MM.1S (cell line): ENCODE measurements at places on chromosomes 1 and 21.
A peak's percentile ranks its signal among the peaks of the same experiment; 100 is the strongest.

DNA sequence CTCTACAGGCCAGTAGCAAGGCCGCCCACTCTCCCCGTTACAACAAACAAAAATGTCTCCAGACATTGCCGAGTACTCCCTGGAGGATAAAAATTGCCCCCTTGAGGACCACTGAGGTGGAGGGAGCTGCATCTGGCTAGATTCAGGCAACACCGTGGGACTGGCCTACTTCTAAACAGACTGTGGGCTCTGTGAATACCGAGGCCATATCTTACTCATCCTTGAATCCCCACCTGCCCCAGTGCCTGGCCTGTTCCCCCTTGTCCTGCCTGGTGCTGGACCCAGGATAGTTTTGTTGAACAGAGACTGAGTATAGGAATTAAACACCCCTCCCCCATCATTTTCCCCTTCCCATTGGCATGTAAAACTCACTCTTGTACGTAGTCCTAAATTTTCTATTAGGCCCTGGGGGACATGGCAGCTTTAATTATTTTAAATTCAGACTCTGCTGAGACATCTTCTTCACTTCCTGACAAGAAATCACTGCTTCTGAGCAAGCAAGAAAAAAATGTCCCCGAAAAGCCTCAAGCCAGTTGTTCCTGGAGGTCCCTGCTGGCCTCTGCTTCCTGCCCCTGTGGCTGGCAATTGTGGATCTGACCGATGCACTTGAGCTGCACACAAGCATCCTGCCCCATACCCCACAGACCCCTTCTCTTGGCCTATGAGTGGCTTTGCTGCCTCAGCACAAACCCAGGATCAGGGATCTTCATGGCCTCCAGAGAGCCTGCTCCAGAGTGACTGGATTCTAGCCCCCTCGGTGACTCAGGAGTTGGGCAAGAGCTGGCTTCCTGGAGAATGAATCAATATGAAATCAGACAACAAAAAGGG is 111.0 kb downstream of the ACTL8 start:
- DNase-seq, result no peak

GRCh38 chr1:182672487-182672836 is 11.9 kb downstream of the RGS8 start:
- DNase-seq, result no peak

DNA sequence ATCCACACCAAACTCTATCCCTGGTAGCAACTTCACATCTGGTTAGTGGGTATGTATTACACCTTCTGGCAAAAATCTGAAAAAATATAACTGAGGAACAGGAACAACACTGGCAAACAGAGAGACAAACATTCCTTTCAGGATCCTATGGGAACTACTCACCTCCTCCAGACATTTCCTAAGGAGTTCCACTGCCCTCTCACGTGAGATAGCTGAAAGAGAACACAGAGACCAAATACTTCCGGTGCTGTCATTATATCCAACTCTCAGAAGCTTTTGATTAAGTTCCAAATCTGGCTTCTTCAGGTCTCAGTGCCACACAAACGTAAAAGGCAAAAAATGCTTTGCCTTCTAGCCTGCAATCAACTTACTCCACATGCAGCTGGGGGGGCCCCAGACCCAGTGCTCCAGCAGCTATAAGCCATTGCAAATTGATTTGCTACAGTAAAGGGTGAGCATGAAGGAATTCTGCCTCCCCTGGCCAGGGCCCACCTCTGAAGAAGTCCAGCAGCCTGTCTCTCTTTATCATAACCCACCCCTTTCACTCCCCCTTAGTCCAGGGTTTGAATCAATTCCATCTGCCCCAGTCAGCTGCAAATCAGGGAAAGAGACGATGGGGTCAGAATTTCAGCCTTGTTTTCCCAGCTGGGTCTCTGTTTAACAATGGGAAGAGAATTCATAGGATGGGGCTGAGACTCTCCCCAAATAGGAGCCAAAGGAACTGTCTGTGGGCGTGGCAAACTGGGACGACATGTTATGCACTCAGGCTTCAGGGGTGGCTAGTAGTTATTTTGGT is 32.2 kb downstream of the TFAP2E start:
- DNase-seq, result no peak

- no peak for DNase-seq
Observed at GRCh38 chr1:3063379-3064295, 5.4 kb upstream of the PRDM16 start.

GRCh38 chr1:39648496-39648895 is 9.1 kb upstream of the HEYL start:
- DNase-seq, result no peak

- no peak for DNase-seq
Observed at GRCh38 chr1:192140382-192140781, 17.9 kb upstream of the RGS18 start.

DNA sequence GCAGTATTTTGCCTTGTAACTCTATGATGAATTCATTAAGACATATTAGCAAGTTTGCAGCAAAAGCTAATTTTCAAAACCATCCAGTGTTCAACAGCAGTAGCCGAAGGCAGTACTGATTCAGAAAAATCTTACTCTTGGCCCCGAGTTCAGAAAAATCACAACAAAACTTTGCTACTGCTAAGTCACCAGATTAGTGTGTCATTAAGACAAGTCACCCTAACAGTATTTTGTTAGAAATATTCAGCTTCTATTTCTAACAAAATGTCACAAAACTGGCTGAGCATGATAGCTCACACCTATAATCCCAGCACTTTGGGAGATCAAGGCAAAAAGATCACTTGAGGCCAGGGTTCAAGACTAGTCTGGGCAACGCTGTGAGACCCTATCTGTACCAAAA is 8.2 kb downstream of the GTF2B start:
- no peak for DNase-seq

DNA sequence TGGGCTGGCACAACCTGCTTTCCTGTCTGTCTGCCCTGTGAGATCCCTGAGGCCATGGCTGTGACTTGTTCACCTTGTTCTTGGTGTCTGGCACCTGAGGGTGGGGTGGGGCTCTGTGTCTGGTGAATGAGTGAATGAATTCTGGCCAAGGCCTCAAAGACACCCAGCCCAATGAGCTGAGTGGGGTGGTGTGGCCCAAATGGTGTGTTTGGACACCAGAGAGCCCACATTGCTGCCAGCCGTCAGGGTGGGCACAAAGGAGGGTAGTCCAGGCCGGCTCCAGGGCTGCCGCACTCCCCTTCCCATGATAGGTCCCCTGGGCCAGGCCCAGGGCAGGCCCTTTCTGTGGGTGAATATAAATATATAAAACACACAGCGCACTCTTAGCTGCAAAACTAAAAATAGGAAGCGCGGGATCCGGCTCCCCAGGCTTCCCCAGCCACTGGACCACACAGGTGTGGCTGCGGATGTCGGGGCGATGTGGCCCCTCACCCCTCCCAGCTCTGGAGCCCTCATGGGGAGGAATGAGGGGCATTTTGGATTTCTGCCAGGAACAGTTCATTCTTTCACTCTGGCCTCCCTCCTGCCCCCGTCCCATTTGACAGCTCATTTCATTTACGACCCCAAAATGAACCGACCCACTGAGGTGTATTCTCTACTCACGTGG is 33.3 kb downstream of the RUNX3 start:
- no peak for DNase-seq

DNA sequence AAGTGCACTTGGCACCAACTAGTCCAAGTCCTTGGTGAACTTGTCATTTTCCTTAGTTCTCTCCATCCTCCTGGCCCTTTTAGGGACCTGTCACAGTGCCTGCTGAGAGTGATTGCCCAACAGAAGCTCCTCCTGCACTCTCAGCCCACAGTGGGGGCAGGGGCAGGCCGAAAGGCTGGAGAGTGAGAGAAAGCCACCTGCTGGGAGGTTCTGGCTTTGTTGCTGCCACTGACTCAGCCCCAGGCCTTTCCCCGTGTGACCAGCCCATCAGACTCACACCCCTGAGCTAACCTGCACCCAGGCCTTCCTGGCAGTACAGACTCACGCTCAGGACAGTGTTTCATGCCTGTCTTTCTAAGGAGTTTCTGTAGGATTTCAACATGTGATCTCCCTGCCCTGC is 17.1 kb upstream of the PROK1 start:
- peak; percentile 27 for DNase-seq

DNA sequence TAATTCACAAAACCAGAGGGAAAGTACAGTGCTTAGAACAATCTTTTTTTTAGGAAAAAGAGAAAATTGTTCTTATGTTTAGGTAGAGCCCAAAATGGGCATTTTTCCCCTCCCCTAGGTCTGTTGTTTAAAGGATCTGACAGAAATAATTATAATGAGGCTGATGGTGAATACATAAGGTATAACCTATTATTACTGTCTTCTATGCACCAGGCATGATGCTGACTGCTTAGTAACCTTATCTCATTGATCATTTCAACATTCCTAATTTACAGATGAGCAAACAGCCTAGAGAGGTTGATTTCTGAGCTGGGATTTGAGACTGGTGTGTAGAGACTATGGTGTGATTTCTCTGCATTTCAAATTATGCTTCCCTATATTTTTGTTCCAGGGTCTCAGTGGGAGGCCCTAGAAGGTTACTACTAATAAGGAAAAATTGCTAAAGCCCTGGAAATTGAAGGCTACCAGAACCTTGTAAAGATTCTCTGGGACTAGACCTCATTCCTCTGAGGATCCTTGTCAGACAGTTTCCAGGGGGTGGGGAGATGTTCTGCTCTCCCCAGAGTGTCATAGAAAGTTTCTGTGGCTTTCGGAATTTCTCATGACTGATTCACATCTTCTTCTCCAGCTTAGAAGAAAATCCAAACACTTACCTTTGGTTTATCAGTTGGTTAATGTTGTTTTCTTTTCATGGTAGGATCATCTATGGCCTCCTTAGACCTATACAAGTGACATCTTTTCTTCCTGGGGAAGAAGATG is 44.9 kb downstream of the ROR1 start:
- no peak for DNase-seq

DNA sequence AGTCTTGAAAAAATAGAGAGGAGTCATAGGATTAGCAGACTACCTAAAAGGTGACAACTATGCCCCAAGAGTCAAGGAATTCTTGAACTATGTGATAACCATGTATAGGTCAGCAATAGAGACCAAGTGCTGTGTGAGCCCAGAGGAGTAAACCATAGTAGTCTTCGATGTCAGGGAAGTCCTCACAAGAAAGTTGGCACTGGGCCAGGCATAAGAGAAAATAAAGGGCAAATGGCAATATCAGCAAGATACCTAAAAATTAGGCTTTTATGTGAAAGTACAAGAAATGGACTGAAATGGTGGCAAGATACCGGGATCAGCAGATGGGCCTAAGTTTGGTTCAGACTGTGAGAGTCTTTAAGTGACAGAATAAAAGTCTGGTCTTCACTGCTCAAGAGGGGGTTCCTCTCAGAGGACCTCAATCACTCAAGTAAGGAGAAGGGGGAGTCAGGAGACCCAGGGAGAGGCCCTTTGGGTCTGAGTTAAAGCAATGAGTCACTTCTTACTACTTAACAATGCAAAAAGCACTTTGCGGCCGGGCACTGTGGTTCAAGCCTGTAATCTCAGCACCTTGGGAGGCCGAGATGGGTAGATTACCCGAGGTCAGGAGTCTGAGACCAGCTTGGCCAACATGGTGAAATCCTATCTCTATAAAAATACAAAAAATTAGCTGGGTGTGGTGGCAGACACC is 95.0 kb downstream of the TEX35 start:
- peak; percentile 20 for DNase-seq
